ENCODE measurements at places on chromosomes 3 and 15.

DNA sequence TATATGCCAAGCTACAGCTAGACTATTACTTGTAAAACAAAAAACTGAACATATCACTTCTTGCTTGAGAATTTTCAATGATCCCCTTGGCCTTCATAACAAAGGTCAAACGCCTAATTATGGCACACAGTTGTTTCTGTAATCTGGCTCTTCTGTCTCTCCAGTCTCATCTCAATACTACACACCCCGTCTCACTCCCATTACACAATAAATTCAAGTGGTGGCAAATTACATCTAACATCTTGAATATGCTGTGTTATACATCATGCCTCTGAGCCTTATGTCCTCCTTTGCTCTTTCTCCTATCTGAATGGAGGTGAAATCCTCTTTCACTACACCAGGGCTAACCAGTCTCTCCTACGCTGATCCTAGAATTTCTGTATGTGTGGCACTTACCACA lies 140.4 kb downstream of the TBL1XR1 start:
- DNase-seq = no peak

GRCh38 chr15:74785194-74786032 lies 3.5 kb downstream of the CSK start:
- DNase-seq = no peak

- DNase-seq = no peak
These were observed 114.5 kb downstream of the EPHA3 start for GRCh38 chr3:89221924-89222323.

- DNase-seq = no peak
These were observed 201.1 kb upstream of the ARRDC4 start for GRCh38 chr15:97759363-97759762.

DNA sequence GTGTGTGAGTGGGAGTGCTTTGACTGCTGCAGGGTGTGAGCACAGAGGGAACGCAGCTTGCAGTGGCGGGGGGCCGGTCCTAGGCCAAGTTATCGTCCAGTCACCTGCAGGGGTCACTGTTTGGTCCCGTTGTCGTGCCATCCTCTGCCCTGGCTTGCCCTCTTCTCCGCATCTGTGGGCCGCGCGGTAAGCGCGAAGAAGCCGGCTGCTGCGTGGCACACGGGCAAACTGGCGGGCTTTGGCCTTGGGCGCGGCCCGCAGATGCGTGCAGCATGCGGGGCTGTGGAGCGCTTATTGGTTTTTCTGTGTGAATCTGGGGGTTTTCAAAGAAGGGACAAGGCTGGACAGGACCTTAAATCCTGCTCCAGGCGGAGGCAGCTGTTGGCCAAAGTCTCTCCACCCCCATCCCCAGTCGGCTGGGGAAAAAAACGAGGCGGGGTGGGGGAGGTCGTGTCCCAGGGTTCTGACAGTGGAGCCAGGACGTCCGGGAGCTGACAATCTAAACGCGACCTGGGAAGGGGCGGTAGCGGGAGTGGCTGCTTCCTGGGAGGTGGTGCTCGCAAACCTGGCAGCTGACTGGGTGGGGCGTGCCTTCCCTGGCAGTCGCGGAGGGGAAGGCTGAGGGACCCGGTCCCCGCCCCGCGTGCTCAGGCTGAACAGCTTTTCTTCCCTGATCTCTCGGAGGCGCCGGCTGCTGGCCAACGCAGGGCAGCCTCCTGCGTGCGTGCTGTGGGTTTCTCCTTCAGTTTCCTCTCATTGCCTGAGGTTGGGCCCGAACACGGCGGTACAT lies 39.7 kb upstream of the VEPH1 start:
- DNase-seq = no peak

DNA sequence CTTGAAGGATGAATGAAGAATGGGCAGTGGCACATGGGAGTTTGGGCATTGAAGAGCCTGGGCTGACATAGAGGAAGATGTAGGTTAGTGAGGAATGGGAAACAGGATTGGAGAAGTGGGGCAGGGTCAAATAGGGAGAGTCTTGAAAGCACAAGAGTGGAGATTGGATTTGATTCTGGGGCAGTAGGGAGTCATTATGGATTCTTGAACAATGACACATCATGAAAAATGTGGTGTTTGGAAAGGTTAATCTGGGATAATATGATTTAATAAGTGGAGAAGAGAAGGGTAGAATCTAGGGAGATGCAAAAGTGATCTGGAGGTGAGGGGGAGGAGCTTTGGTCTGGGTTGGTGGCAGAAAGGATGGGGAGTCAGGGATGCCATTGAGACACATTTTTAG lies 45.4 kb upstream of the ROPN1 start:
- DNase-seq = no peak

DNA sequence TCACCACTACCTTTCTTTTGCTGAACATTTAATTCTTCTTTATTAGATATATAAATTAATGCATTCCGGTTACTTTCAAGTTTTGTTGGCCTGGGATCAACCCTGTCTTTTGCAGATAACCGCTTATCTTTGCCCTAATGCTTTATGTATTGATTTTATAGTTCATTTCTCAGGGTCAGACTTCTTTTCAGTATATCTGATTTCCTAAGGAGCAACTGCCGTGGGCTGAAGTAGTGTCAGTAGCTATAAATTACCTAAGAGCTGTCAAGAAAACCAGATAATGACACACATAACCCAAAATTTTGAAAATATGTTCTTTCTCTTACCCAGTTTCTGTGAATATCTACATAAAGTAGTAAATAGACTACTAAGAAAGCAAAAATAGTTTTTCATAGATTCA lies 38.0 kb downstream of the COL6A5 start:
- DNase-seq = no peak

- DNase-seq = no peak
These were observed 116.5 kb downstream of the LRRK1 start for GRCh38 chr15:101035611-101036010.

GRCh38 chr15:70351941-70352774 lies 254.4 kb upstream of the TLE3 start:
- no peak for DNase-seq

DNA sequence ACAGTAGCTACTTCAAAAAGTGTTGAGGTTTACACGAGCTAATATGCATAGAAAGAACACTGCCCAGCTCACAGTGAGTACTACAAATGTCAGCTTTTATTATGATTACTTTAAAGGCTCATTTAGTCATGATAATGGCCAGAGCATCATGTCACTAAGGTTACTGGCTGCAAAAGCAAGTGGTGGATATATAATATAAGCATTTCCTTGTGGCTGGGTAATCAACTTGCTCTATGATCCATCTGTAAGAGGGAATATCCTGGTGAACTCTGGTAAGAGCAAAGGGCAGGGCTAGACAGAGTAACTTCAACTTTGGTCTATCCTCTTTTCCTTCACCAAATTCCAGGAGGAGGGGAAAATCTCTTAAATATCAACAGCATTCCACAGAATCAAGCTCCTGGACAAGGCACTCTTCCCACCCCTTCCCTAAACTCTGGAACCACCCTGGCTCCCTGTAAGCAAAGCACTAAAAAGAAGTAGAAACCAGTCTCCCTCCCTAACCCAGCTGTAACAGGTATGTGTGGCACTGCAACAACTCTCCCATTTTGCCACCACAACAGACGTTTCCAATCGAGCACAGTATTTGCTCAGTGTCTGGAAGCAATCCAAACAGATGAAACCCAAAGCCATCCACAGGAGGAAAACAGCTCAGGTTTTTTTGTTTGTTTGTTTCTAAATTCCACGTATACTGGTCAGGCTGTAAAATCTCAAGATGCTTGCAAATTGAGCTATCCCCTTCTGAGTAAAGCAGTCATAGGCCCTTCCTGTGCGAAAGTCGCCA lies 13.4 kb downstream of the B4GALT4 start:
- DNase-seq = no peak

DNA sequence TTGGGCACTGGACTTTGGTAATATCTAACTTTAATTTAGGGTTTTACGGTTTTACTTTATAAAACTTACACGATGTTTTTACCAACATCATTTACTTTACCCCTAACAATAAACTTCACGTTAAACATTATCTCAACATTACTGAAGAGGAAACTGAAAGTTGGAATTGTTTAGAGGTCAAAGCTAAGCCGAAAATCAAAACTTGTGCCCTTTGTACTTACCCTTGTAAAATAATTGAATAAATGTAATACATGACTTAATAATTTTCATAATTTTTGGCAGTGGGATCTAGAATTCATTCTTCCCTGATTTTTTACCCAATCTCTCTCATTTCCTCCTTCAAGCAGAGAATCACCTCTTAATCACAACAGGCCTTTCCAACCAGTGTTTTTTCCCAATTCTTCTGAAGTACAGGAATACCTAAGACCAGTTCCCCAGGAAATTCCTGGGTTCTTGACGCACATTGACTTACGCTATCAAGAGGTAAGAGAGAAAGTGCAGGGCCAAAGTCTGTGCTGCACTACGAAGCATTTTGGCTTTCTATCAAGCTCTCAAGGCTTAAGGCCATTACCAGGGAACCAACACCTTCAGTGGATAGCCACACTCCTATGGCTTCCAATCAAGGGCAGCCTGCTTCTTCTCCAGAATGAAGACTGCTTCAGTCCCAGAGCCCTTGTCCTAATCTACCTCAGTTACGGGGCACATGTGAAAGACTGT lies 11.9 kb upstream of the SEMA6D start:
- DNase-seq = no peak

DNA sequence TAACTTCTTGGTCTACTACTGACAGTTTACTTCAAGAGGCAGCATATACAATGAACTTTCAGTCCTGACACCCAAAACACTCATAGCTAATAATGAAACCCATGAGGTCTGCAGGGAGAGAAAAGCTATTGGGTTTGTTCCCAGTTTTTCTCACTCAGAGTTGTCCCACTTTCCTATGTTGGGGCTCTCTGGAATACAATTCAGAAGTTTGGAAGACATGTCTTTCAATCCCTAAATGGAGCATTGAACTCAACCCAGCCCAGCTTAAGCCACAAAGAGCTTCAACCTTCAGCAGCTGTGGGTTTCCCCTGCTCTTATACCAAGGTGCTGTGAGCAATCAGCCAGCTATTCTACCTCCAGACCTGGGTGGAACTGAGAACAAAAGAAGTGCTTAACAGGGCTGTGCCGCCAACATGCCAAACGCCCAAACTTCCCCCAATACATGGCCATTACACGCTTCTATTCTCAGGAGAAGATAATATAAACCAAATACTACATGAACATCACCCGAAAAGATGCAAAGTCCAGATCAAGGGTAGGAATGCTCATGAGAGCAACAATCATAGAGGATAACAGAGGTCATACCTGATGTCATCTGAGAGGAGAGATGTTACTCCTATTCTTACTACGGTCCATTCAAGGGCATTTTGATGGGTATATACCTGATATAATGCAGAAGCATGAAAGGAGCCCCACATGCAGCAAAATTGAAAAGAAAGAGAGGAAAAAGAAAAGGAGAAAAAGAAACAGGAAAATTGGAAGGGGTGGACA lies 131.2 kb upstream of the TGFBR2 start:
- no peak for DNase-seq

- no peak for DNase-seq
These were observed 178.2 kb upstream of the LPP start for GRCh38 chr3:187975561-187976364.

DNA sequence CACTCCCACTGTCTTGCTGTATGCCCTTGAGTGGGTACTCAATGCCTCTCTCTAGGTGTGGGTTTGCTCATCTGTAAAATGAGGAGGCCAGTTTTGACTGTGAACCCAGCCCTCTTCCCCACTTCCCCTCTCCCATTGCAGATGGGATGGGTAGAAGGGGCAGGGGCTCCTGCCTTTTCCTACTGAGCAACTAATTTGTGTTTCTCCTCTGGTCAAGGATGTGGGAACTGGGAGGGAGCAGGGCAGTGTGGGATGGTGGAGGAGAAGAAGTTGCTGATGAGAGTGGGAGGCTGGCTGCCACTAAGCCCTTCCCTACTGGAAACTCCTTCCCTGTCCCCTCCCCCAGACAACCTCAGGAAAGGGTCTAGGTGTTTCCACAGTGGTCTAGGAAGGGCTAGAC lies 20.1 kb upstream of the ANKDD1A start:
- DNase-seq = no peak

- no peak for DNase-seq
These were observed 175.6 kb downstream of the GHSR start for GRCh38 chr3:172272698-172273097.

- no peak for DNase-seq
These were observed 214.5 kb downstream of the XXYLT1 start for GRCh38 chr3:195056506-195056905.

DNA sequence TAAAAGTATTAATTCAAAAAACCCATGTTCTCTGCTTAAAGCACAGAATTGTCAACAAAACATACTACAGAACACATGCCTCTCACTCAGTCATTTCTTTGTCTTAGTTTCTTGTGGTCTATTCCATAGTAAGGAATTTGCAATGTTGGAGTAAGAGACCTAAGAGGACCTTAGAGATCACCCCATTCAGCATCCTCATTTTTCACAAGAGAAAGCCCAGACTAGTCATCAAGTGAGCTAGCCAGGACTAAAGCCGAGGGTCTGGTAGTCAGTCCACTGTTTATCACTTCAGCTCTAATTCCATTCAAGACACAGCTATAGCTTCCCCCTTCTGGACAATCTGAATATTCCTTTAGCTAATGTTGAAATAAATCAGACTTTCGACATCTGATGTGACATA lies 601.1 kb downstream of the FHIT start:
- DNase-seq = no peak

Measured in activated T-helper 1 cell treated with anti-CD3 and anti-CD28 coated beads, Interleukin-2, amount 50 U/mL, for 16 hours (primary cell).